Cerebellar nuclear complex (tissue), 1 donor: ENCODE measurements at places on chromosomes 7 and 10.

DNA sequence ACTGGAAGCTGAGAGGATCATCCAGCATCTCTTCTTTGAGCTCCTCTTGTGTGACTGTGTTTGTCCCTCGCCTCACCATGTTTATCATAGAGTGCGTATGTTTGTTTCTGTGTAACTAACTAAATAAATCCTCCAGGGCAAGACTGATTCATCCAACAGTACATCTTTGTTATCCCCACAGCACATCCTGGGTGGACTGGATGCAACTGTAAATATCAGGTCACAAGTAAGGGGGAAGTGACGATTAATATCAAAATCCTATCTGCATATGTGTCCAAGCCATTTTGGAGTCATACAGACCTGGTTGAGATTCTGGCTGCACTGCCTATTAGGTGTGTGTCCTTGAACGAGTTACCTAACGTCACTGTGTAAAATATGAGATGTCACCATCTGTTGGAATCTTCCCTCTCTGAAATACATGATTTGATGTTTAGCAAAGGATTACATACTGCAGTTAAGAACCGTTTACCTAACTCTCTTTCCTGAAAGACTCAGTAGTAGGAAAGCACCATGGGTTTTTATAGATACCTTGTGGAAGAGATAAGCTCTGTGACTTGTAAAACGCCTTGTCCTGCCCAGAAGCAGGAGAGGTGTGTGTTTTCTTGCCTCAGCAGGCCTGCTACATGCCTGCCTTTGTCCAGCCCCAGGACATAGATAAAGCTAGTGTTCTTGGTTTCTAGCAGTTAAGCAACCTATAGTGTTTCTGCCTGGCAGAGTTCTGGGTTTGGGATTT, 25.8 kb downstream of the WBP1L start:
- DNase-seq, result no peak

DNA sequence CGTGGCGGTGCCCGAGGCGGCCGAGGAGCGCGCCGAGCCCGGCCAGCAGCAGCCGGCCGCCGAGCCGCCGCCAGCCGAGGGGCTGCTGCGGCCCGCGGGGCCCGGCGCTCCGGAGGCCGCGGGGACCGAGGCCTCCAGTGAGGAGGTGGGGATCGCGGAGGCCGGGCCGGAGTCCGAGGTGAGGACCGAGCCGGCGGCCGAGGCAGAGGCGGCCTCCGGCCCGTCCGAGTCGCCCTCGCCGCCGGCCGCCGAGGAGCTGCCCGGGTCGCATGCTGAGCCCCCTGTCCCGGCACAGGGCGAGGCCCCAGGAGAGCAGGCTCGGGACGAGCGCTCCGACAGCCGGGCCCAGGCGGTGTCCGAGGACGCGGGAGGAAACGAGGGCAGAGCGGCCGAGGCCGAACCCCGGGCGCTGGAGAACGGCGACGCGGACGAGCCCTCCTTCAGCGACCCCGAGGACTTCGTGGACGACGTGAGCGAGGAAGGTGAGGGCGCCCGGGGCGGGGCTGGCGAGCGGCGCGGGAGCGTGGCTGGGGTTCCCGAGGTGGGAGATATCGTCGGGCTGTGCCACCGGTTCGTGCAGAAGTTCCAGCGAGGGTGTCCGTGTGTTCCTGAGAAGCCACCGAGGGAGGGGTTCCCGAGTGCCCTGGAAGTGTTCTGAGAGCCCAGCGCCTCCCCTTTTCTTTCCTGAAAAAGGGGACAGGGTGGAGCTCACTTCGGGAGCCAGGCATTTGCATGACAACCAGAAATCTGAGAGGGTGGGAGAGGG, 495 bp downstream of the EIF3B start:
- no peak for DNase-seq

DNA sequence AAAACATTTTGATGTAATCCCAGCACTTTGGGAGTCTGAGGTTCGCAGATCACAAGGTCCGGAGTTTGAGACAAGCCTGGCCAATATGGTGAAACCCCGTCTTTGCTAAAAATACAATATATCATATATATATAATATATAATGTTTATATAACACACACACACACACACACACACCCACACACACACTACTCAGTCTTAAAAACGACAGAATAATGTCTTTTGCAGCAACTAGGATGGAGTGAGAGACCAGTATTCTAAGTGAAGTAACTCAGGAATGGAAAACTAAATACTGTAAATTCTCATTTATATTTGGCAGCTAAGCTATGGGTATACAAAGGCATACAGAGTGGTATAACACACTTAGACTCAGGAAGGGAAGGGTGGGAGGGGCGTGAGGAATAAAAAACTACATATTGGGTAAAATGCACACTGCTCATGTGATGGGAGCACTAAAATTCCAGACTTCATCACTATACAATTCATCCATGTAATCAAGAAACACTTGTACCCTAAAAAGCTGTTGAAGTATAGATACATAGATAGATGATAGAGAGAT, 231.2 kb upstream of the SEMA3A start:
- no peak for DNase-seq

DNA sequence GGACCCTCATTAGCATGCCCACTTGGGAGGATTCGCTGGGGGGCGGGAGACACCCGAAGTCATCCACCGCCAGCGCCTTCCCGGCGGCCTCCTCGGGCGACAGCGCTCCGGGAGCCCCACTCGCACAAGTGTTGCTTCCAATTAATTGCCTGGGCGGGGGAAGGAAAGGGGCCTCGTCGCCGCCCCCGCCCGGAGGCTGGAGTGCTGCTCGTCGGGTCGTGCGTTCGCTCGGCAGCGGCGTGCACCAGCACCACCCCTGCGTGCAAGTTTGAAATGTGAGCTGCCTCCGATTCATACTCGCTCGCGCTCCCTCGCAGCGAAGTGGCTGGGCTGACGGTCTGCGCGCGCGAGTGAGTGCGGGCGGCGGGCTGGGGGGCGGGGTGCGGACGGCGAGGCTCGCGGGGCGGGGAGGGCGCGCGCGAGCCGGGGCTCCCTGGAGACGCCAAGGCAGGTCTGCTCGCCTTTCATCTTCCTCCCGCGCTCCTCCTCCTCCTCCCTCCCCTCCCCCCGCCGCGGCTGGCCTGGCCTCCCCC, 104.6 kb upstream of the PPIF start:
- no peak for DNase-seq

- no peak for DNase-seq
Observed at GRCh38 chr7:118046086-118046485, 137.9 kb upstream of the LSM8 start.

DNA sequence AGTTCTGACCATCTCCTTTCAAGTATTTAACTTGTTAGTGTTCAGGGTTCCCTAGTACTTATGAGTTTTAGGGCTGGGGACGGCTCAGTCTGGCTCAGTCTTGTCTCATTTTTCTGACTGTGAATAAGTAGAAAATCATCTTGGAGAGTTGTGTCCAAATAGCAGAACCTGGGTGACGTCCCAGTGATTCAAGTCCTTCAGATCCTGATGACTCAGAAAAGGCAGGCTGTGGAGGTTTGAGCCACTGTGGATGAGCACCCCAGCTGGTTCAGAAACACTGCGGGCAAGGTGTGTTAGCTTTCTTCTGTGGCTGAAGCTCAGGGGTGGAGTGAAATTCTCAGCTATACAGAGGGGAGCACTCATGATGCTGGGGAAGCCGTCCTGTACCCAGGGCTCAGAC, 154.4 kb upstream of the NPY start:
- no peak for DNase-seq

GRCh38 chr10:60846173-60846572, 67.9 kb downstream of the CDK1 start:
- DNase-seq, result no peak

DNA sequence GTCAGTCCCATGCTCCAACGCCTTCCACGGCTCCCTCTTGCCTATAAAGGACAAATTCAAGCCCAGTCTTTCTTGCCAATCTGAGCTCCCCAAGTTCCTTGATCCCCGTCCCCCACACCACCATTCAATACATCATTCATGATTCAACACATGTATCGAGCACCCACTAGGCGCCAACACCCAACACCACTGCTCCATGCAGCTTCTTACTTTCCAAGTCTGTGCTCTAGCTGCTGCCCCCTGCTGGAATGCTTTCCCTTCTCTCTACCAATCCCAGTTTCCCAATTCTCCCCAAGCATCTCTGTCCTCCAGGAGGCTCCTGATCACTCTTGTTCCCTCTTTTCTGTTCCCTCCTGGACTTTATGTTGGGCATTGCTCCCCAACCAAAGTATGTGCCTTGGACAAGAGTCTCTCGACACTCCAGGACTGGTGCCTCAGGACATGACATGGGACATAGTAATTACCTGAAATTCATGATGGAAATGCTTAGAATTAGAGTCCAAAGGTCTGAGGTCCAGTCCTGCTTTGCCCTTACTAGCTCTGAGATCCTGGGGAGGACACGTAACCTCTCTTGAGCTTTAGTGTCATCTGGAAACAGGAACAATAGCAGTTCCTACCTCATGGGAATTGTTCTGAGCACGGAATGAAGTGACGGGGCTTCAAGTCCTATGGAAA, 172.7 kb downstream of the NEURL1 start:
- no peak for DNase-seq

GRCh38 chr10:98195120-98195519, 60.7 kb downstream of the R3HCC1L start:
- DNase-seq, result no peak

DNA sequence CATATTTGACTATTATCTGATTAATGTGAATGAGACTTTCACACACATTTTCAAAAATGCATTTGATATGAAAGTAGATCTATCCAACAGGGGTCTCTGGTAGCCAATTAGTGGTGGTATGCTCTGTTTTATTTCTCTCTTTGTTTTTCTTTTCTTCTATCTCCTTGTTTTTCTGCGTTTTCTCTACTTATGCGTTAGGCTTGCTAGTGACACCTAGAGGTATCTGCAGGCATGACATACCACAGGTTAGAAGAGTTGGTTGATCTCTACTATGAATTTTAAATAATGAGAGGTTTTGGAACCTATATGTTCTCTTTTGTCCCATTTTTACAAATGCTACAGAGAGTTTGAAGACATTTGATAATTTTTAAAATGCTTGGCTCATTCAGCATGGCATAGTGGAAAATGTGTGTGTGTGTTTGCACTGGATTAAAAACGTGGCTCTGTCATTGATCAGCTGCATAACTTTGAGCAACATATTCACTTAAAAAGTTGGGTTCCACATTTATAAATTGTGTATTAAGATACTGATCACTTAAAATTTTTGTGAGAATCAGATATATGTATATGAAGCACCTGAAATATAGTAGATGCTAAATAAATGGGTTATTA, 28.1 kb upstream of the PLXDC2 start:
- no peak for DNase-seq

DNA sequence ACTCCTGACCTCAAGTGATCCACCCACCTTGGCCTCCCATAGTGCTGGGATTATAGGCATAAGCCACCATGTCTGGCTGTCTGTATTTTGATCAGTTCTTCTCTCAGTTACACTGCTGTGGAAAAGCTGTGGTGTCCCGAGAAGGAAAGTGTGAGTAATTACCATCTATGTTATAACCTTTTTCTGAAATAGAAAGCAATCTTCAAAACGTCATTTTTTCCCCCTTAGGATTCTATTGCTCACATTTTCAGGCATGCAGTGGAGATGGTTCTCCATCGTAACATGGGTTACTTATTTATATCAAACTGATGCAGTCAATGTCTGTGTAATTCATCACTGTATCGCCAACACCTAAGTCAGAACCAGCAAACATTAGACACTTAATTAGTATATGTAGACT, 103.5 kb upstream of the FAM3C start:
- no peak for DNase-seq

DNA sequence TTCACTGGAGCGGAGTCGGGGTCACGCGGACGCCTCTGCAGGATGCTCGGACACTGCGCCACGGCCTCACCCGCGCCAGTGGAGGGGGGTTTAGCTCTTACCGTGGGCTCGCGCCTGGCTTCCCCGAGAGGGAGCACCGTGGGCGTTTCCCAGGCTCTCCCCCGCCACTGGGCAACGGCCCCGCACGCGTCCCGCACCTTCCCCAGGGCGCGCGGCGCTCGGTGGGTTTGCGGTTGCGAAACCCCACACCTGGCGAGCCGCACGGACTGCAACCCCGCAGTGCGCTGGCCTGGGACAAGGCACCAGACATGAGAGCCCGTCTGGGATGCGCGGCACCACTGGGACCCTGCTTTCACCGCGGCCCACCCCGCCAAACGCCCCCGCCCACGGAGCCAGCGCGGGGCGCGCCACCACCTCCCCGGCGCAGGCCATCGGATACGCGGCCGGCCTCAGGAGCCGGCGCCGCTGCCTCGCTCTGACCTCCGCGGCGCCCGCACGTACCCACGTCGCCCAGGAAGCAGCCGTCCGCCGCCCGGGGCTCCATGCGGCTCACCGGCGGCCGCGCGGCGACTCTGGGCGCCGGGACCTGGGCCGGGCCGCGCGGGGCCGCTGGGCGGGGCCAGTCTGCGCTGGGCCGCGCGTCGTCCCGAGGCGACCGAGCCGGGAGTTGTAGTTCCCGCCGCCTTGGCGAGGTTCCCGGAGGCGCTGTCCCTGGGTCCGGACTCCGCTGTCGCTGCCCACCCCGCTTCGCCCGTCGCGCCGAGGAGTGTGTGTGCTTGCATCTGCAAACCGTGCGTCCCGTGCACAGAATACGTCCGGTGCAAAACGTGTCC, at the start of gene ASB13:
Gene ASB13 (minus strand): TSS at position 588 of the 833 bp plus-strand sequence. CDS start 44 bp downstream, at position 544.
- DNase-seq, result no peak
